K562 (cell line): ENCODE measurements at places on chromosomes 4 and X. TPM values are rescaled to one million over a fixed set of nuclear protein-coding genes. Genes with fewer than 3 reads are reported as not detected.

DNA sequence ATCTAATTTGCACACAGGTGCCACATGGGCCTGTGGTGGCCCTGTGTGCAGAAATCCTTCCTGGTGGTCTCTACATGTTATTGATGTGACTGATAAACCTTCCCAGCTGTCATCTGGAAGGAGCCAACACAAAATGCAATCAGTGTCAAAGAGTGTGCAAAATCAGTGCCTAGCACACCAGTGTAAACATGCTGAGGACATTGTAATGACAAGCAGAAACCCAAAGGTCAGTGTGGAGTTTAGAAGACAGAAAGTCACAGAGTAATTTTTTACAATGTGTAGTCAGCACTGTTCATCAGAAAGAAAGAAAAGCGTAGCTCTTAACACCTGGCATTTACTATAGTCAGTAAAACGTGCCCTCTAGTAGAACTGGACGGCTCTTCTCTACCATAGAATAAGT is 50.3 kb downstream of the PHKA2 start:
- H3K27me3 ChIP-seq: no peaks in the 10 kb centered on the region
- H3K4me1 ChIP-seq: no peaks in the 10 kb centered on the region
- H3K4me3 ChIP-seq: no peak overlapping the region
- H3K36me3 ChIP-seq: peaks cover 47% of the 10 kb centered on the region; the same call in 2 of the 3 replicates

DNA sequence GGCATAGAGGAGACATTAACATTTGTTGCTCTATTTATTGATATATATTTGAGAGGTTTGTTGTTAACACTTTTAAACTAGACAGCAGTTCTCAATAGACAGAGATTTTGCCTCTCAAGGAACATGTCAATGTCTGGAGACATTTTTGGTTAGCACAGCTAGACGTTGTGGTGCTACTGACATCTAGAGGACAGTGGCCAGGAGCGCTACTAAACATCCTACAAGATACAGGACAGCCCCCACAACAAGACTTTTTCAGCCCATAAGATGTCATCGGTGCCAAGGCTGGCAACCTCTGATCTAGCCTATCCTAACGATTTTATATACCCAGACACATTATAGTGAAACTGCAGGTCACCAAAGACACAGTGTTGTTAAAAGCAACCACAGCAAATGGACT is 18.4 kb upstream of the CTSO start:
- no peak overlapping the region for H3K27ac ChIP-seq
- H3K27me3 ChIP-seq: no peaks in the 10 kb centered on the region
- H3K4me3 ChIP-seq: no peak overlapping the region

DNA sequence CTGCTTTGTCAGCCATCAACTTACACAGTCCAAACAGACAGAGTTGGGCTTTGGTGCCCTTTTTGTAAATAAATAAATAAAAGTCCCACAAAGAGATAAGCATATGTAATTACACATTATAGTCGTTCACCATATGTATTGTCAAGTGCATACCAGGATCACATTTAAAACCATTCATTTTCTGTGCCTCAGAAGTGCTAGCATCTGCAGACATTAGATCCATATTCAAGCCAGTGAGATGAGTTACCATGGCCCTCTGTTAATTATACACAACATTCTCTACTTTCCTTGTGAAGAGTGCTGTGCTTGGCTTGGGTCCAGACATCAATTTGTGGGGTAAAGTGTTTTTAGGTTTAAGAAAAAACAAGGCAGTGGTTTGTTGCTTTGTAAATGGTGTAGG is 76.8 kb downstream of the ENOX2 start:
- H3K4me1 ChIP-seq: no peaks in the 10 kb centered on the region
- H3K36me3 ChIP-seq: no peaks in the 10 kb centered on the region
- H3K27ac ChIP-seq: no peak overlapping the region
- H3K27me3 ChIP-seq: no peaks in the 10 kb centered on the region
- no peak overlapping the region for H3K4me3 ChIP-seq

- no peak overlapping the region for H3K27ac ChIP-seq
- H3K36me3 ChIP-seq: no peaks in the 10 kb centered on the region
- H3K27me3 ChIP-seq: no peaks in the 10 kb centered on the region
- no peak overlapping the region for H3K4me3 ChIP-seq
Measured at GRCh38 chr4:185700048-185700447, 111.9 kb downstream of the SORBS2 start.

DNA sequence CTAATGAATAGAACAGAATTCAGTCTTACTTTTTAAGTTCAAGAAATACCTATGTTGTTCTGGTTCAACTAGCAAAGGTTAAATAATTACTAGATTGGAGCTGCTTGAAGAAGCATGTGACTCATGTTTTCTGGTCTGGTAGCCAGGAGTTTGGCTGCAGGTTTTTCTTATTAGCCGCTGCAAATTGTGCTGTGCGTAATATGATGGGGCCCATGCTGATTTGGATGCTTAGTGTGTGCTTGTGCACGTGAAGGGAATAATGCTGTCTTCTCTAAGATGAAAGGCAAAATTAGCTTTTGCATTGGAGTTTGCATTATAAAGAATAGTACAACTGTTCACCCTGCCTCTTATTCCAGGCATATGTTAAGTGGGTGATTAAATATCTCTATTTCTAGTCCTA is 219.6 kb downstream of the SNCA start:
- no peak overlapping the region for H3K27ac ChIP-seq
- no peaks in the 10 kb centered on the region for H3K36me3 ChIP-seq
- H3K4me3 ChIP-seq: no peak overlapping the region
- DNase-seq: no peak
- no peaks in the 10 kb centered on the region for H3K4me1 ChIP-seq
- H3K27me3 ChIP-seq: no peaks in the 10 kb centered on the region

- no peak for DNase-seq
- no peak overlapping the region for H3K27ac ChIP-seq
- H3K4me3 ChIP-seq: no peak overlapping the region
- H3K36me3 ChIP-seq: peaks cover 8% of the 10 kb centered on the region; the same call in 2 of the 3 replicates
Measured at GRCh38 chr4:25756503-25756902, 100.9 kb downstream of the SLC34A2 start.

NAP1L2 gene
- polyA plus RNA-seq: 0.16 TPM in 1 of 2 replicates, not detected in the other
